ENCODE measurements at places on chromosomes 7 and 10.

DNA sequence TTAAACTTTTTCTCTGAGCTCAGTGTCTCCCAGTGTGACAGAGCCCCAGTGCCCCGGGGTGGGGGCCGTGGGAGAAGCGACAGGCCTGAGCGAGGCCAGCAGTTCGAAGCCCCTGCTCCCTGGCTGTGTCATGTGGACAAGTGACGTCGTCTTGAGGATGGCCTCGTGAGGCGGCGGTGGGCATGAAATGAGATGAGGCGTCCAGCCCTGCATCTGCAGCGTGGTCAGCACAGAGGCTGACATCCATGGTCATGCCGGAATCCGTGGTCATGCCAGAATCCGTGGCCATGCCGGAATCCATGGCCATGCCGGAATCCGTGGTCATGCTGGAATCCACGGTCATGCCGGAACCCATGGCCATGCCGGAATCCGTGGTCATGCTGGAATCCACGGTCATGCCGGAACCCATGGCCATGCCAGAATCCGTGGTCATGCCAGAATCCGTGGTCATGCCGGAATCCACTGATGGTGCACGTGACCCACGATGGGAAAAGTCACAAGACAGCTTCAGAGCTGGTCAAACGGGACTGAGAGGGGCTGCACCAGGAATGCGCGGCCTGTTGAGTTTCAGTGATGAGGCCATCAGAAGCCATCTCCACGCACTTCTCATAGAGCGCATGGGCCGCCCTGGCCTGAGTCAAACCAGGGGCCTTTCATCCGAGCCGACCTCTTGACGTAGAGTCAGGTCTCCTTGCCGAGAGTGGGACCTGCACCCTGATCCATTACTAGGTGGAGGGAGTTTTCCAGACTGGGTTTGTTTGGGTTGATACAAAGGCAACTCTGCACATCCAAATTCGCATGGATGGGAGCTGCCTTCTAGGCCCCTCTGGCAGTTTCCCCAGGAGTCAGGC, 342.5 kb downstream of the PTPRN2 start:
- no peak for DNase-seq

- DNase-seq = no peak
Measured at GRCh38 chr7:99380032-99380822, 5.7 kb downstream of the ARPC1B start.

DNA sequence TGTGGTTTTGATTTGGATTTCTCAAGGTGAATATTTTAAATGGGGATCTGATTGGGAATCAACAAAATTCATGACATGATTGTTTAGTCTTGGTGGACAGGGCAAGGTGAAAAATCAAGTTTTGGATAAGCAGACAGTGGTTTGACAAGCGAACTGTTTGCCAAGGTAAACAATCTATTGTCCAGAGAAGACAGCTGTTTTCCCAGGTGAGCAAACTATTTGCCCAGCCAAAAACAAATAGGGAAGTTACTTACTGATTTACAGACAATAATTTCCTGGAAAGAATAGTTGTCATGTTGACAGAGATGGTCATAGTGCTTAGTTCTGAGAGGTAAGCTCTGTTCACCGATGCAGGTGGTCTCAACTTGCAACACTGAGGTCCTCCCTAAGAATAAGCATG, 94.0 kb upstream of the STEAP1B start:
- peak; percentile 83 for DNase-seq

DNA sequence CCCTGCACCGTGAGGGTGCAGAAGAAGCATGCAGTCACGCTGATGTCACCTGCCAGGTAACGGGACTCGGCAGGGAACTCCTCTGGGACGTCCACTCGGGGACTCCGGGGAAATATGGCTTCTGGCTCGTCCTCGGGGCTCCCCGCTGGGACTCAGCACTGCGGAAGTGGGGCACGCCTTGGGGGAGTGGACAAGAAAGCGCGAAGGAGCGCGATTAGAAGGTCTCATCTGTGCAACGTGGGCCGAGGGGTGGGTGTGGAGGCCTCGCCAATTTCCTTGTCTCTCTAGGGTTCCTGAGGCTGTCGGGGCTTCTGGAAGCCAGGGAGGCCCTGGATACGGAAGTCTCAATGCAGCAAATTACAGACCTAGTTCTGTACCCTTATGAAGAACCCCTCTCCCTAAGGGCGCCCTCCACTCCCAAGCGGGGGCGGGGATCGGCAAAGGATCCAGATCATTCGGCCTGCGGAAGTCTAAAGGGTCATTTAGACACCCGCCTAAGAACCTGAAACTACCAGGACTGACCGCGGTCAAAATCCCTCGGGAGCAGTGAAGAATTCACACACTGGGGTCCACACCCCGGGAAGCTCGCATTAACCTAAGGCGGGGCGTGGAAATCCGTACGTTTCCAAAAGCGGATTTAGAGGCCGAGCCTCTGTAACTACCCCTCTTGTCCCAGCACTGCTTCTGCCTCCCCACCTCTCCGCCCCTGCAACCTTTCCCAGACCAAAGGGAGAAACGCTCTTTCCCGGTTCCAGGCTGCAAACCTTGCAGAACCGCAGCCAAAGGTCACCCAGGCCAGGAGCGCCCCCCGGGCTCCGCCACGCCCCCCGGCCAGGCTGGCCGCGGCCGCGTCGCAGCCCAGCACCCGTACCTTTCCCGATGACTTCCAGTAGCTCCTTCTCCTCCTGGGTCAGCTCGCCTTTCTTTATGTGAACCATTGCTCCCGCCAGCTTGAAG, 640 bp downstream of the ANKMY2 start:
- DNase-seq = no peak

- DNase-seq = no peak
Measured at GRCh38 chr10:108556186-108556585, 1367.1 kb downstream of the XPNPEP1 start.

- DNase-seq = no peak
Measured at GRCh38 chr7:4633012-4633411, 49.1 kb upstream of the FOXK1 start.

- DNase-seq = no peak
Measured at GRCh38 chr10:12350167-12350872, 973 bp downstream of the CAMK1D start.

GRCh38 chr10:14880229-14880628, 1.6 kb downstream of the SUV39H2 start:
- DNase-seq = no peak

GRCh38 chr10:114548662-114549061, 109.4 kb downstream of the ABLIM1 start:
- no peak for DNase-seq

- no peak for DNase-seq
Measured at GRCh38 chr10:104119996-104120395, 2.0 kb upstream of the SFR1 start.

DNA sequence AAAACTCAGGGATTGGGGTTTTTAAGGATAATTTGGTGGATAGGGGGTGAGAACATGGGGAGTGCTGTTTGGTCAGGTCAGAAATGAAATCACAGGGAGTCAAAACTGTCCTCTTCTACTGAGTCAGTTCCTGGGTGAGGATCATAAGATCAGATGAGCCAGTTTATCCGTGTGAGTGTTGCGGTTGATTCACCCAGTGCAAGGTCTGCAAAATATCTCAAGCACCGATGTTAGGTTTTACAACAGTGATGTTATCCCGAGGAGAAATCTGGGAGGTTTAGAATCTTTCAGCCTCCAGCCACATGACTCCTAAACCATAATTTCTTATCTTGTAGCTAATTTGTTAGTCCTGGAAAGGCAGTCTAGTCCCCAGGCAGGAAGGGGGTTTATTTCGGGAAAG, 31.7 kb upstream of the AGR2 start:
- DNase-seq = no peak

DNA sequence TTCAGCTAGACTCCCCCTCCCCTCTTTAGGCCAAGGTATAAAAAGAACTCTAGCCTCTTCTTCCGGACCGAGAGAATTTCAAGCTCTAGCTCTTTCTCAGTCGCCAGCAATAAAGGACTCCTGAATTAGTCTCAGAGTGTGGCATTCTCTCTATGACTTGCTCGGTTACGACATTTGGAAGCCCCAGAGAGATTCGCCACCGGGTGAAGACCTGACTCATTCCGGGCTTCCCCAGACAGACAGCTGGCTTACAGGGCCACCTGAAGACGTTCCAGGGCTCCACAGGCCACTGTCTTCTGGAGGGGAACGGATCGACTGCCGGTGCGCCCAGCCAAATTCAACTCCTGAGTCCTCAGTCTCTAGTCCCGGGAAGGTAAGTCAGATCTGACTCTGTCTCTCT, at the start of gene AKR1B15:
TSS of gene AKR1B15 (plus strand) at position 234 of the 400 bp plus-strand sequence. CDS start 15,510 bp downstream, outside the sequence.
- no peak for DNase-seq

DNA sequence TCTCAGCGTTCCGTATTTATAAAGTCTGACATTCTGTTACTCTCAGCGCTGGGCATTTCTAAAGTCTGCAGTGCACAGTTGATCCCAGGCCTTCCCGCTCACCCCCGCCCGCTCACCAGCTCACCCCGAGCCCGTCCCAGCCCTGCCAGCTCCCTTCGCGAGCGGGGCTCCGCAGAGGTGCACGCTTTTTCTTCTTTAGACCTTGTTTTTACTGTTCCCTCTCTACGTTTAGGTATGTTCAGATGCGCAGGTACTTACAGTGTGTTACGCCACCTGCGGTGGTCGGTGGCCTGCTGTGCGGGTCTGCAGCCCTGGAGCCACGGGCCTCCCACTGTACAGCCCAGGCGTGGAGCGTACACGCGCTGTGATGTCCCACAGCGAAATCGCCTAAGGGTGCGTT, 28.8 kb downstream of the NKX6-2 start:
- no peak for DNase-seq

- no peak for DNase-seq
Measured at GRCh38 chr7:112173568-112173905, 32.7 kb downstream of the DOCK4 start.

DNA sequence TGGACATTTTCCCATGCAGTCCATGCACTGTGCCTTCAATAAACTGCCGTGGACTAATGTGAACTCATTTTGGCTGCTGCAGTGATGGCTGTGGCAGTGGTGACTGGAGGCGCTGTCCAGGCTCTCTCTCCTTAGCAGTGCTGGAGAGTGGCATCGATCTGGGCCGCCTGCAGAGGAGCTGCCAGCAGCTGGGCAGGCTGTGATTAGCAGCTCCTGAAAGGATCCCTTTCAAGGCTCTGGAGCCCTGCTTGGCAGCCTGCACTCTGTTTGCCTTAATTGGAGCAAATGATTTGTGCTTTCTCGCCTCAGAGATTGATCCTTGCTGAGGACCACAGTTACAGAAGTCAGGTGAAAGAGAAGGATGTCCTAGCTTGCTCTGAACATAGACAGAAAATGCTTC, 130.1 kb upstream of the VWC2 start:
- no peak for DNase-seq

DNA sequence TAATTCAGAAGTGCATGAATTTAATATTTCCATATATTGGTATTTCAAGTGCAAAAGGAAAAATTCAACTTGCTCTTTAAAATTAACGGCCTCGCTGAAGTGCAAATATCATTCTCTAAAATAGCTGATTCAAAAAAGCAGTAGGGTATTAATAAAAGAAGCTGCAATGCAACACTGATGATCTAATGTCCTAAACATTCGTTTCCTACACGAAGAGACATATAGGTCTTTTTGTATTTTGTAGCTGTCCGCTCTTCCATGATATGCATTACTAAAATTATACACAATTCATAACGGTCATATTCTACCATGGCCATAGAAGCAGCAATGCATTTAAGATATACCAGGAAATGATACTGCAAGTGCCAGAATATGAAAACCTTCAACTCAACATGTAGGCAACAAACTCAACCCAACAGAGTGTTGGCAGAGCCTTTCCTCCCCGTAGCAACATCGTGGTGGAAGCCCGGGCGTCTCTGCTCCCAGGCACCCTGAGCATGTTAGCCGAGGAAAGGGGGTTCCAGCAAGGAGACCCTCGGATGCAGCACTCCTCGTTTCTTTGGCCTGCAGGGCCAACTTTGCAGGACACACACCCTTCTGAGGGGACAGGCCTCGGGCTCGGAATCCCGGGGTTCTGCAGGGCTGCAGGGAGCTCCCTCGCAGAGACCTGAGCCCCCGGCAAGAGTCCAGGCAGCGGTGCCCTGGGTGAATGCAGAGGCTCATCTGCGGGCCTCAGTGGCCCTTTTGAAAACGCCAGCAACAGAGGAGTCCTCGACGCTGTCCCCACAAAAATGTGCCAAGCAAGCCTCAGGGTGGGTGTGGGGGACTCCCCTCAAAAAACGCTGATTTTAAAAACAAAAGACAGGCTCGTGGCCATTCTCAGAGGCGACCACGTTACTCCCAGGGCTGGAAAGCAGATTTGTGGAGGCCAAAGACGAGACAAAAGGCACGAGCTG, 1.6 kb downstream of the FAM171A1 start:
- DNase-seq = no peak

GRCh38 chr7:128459394-128459878, 3.8 kb downstream of the HILPDA start:
- DNase-seq = peak; percentile 7

- no peak for DNase-seq
Measured at GRCh38 chr7:84817016-84817415, 369.8 kb downstream of the SEMA3D start.

All from DMS153 (cell line).